ENCODE measurements at places on chromosomes 2 and 18.

DNA sequence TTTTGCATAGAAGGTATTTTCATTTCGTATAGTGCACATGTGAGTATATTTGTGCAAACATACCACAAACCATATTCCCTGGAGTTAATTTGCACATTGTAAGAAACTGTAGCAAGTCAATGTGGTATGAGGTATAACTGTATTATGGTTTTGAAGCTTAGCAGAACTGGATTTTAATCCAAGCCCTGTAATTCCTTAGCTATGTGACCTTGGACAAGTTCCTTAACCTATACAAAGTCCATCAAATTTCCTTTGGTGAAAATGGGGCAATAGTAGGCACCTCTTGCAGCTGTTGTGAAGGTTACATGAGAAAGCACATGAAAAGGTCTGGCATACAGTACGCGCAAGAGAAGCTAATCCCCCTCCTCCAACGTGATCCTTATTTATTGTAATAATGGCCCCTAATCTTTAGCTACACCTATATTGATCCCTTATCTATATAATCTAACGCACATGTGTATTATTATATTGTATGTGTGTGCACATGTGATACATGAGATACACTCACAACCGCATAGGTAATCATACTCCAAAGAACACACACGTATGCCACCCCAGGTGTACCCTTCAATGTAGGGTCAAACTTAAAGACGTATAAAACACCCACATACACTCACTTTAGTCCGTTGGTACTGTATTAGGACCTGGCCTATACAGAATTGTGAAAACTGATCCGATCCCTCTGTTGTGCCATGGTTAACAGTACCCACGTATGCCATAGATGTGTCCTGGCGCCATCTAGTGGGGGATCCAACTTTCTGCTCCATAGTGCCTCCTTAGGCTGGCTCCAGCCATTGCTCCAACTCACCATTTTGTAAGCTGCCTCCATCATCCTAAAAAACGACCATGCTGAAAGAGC lies 402.9 kb upstream of the SLC14A2 start:
- peak; percentile 78 for DNase-seq

- DNase-seq = no peak
These were observed 59.3 kb upstream of the MAP4K4 start for GRCh38 chr2:101638181-101638711.

DNA sequence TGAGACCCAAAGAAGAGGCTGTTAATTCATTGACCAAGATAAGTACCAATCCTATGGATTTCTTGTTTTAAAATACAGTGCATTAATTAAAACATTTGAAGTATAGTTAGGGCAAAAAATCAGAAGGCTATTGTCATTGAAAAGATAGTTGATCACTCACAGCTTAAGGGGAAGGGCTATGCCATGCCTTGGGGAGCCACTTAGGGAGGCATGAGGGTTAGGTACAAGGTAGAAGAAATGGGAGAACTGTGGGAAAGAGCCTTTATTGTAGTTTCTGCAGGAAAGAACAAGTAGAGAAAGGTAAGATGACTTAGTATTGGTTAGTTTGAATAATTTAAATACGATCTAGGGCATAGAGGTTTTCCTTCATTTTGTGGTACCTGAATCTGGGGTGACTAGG lies 1285.5 kb upstream of the TMEFF2 start:
- DNase-seq = no peak

- peak; percentile 97 for DNase-seq
These were observed 64.6 kb downstream of the SPTBN1 start for GRCh38 chr2:54520687-54521086.

DNA sequence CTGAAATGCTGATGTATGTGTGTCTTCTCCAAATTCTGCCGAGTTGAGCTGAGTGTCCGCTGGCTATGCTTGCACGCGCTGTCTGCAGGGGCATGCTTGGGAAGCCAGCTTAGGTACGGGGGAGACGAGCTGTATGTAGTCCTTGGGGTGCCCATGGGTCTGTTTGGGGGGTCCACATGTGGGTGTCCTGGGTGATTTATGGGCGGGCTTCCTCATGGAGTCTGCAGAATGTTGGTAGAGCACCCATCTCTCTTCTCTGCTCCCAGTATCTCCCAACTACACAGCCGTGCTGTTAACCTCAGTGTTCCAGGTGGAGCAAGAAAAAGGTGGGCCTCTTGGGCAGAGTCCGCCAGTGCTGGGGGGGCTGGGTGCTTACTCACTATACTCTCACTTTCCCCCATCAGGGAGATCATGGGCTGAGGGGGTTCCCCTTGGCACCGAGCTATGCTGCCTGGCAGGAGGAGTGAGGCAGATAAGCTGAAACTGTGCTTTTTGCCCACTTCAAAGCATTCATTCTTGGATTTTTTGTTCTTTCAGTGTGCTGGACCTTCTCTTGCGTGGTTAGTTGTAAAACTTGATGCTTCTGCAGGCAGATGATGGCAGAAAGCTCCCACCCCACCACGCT lies 128.2 kb upstream of the ALKAL2 start:
- no peak for DNase-seq

DNA sequence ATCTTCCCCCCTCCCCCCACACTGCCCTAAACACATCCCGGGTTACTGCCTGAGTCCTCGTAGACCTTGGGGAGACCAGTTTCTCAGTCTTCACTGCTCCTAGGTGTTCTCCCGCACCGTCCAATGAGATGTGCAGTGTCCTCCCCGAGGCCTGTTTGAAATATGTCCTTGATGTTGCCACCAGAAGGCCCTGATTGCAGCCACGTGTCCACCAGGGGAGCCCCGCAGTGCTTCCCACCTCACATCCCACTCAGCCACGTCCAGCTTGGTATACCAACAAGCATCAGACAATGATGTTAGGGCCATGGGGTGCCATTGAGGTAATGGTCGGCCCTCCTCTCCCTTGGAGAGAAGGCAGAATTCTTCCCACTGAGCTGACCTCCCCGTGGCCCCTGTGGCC lies 38.7 kb downstream of the TCF7L1 start:
- no peak for DNase-seq

DNA sequence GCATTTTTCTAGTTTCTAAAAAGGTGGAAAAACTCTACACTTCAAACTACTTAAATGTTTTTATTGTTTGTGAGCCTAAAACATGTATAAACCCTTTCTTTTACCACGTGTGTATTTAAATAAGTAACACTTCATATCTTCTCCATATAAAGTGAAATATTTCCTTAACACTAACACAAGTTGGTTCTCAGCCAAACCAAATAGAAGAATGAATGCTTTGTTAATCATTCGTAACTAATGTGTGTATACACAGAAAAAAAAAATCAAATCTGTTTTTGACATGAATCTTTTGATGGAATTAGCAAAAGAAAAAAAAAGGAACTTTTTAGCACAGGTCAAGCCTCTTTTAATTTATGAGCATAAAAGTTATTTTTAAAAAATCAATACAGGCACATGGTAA lies 89.3 kb downstream of the EHBP1 start:
- peak; percentile 54 for DNase-seq

DNA sequence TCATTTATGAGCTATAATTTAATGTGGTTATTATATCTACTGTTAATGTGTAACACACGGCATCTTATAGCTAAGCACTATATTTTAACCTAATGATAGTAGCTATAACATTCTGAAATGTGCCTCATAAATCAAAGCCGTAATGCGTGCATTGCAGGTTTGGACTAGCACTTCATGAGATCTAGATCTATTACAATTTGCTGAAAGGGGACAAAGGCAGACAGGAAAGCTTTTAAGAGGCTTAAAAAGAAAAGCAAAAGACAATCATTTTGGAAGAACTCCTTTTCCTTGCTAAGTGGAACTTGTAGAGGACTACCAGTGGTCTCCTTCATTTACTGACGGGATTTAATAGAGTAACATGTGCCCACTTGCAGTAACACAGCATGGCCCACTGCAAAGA lies 213.1 kb downstream of the NBAS start:
- no peak for DNase-seq

- peak; percentile 69 for DNase-seq
These were observed 7.5 kb downstream of the COPS8 start for GRCh38 chr2:237092920-237093781.

GRCh38 chr2:186991766-186992417 lies 142.9 kb upstream of the ZSWIM2 start:
- DNase-seq = no peak

DNA sequence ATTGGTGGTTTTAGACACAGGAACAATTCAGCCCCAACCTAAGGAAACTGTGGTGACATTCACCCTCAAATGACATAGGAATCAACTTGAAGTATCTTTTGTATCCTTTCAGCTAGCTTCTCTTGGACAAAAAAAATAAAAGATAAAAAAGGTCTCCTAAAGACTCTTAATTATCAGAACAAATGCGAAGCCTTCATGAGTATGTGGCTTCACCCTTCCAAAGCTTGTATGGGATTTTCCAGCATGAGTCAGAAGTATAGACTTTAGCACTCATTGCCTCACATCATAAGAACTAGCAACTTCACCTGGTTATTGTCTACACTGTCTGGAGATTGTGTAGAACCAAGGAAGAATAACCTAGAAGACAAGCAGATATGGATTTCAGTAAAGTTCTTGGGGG lies 135.4 kb downstream of the LAMA3 start:
- DNase-seq = no peak

GRCh38 chr2:163736433-163737189 lies 803 bp upstream of the FIGN start:
- peak; percentile 35 for DNase-seq

GRCh38 chr2:88307817-88308216 lies 137.7 kb downstream of the THNSL2 start:
- DNase-seq = no peak

GRCh38 chr2:152861349-152861942 lies 143.0 kb downstream of the ARL6IP6 start:
- peak; percentile 10 for DNase-seq

GRCh38 chr2:37610638-37611289 lies 60.7 kb downstream of the CDC42EP3 start:
- peak; percentile 86 for DNase-seq

DNA sequence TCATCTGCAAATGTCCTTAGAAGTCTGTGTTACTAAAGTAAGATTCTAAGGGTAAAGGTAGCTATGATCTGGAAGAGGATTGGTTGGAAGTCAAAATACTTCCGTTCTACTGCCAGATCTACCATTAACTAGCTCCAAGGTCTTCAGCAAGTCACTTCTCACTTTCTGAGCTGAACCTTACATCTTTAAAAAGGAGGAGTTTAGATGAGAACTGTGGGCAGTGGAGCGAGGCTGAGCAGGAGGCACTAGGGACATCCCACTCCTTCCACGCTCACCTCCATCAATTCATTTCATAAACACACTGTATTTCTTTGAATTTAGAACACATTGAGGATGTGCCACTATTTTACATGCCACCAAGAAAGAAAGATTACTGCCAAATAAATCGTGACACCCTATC lies 143.0 kb downstream of the ABCA12 start:
- no peak for DNase-seq

DNA sequence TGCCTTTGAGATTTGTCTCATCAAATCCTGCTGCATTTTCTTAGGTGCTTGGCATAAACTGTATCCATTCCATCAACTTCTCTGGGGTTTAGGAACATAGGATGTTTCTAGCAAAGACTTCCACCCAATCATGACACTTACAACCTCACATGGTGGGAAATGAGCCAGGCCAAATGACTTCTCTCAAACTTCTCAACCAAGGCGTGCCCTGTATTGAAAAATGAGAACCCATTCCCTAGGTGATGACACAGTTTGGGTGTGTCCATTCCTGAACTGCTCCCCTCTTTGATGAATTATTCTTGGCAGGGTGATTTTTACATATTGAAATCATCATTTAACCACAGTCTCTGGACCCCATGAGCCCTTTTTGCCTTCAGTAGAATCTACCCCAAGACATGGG lies 161.1 kb downstream of the EN1 start:
- peak; percentile 88 for DNase-seq

DNA sequence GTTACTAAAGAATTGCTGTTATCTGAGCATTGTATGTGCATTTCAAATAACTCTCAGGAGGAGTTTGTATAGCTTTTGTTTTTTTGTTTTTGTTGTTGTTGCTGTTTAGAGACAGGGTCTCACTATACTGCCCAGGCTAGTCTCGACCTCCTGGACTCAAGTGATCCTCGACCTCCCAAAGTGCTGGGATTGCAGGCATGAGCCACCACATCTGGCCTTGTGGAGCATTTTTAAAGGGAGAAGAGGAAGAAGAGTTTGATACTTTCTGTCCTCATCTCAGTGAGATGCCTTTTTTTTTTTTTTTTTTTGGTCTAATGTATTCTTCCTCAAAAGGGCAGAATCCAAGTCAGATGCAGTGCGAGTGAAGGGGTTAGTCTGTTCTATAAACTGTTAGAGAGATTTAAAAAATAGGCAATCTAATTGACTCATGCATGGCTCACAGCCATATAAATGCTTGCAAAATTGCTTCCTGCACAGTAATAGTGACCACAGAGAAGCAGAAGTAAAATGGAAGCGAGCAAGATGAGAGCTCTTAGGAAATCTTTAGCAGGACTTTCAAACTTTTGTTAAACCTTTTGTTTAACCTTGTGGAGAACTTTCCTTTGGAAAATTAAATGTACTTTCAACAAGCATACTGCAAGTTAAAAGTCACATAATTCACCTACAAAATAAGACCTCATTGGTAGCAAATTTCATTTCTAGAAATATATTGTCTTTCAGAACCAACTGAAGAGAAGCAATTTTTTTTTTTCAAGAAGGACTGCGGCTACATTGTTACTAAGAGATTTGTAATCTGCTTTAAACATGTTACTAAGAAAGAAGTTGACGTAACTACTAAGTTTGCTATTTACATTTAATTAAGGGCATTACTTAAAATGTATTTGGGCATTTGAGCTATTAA lies 52.3 kb upstream of the ROCK1 start:
- peak; percentile 90 for DNase-seq

GRCh38 chr18:7876354-7877104 lies 309.4 kb downstream of the PTPRM start:
- DNase-seq = no peak

- no peak for DNase-seq
These were observed 46.2 kb downstream of the RBKS start for GRCh38 chr2:27843992-27844391.

DNA sequence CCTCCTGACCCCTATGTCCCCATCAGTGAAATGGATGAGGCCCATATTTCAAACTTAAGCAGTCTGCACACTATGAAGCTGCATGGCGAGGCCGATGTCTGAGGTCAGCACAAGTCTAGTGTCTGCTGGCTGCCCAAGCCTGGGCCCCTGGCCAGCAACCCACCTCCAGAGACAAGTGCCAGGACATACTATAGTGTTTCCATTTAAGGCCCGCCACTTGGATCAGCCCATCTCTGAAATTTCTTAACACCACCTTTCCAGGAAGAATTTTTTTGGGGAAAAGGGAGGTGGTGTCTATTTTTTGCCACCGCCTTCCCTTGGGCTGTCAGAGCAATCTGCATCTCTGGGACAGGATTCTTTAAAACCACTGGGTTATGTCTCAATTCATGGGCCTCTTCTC lies 1.8 kb downstream of the ACVR1 start:
- DNase-seq = no peak

GRCh38 chr18:28757466-28758008 lies 580.6 kb upstream of the CDH2 start:
- no peak for DNase-seq
